NCI-H2029 treated with DMSO at 0.1 percent for 48 hours (cell line): ENCODE measurements at places on chromosomes 3 and 15.

- no peak for DNase-seq
Observed at GRCh38 chr3:194931865-194932264, 246.2 kb downstream of the FAM43A start.

GRCh38 chr3:149547413-149547812, 72.9 kb downstream of the TM4SF4 start:
- DNase-seq, result no peak

DNA sequence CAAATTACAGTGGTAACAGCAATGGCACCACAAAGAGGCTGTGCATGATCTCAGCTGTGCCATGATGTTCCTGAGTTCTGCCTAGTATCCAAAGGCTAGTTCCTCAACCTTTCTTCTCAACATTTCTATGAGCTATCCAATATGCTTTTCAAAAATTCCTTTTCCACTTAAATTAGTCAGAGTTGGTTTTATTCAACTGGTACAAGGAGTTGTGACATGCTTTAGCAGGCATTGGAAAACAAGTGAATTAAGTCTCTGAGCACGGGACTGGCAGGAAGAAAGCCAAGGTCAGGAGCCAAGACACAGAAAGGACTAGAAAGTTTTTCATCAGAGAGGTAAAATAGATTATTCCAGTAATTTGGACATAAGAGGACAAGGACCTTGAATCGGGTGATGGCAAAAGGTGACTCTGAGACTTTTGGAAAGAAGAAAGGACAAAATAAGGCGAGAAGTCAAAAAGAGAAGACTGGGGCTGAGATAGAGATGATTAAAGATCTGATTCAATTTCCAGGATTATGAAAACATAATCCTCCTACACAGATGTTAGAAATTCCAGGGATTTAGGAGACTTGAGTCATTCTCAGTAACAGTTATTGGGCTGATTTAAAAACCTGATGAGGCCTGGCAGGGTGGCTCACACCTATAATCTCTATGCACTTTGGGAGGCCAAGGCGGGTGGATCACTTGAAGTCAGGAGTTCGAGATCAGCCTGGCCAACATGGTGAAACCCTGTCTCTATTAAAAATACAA, 36.1 kb downstream of the PBRM1 start:
- DNase-seq, result no peak

GRCh38 chr3:85384372-85384771, 425.6 kb downstream of the CADM2 start:
- DNase-seq, result no peak

DNA sequence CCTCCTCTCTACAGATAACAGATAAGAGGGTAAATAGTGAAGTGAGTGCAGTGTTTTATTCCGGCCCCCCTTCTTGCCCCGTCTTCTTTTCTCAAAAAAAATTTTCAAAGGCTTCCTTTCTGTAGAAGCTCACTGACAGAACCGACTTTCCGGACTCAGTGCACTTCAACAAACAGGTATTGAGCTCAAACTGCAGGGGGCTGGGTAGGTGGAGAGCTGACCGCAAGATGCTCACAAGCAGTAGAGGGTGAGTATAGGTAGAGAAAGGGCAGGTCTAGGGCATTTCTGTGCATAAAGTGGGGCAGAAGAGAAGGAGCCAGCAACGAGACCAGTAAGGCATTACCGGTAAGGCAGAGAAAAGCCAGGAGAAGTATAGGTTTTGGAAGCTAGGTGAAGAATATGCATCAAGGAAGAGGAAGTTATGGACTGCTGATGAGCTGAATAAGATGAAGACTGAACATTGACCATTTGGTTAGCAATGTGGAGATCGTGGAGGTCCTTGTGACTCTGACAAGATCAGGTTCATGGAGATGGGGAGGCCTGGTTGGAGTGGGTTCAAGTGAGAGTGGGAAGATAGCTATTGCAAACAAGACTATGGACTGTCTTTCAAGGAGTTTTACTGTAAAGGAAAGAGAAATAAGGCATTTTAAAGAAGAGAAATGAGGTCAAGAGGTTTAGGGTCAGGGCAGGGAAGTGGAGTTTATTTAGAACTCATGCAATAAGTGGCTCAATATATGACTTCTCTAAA, 97.4 kb downstream of the ST6GAL1 start:
- no peak for DNase-seq

DNA sequence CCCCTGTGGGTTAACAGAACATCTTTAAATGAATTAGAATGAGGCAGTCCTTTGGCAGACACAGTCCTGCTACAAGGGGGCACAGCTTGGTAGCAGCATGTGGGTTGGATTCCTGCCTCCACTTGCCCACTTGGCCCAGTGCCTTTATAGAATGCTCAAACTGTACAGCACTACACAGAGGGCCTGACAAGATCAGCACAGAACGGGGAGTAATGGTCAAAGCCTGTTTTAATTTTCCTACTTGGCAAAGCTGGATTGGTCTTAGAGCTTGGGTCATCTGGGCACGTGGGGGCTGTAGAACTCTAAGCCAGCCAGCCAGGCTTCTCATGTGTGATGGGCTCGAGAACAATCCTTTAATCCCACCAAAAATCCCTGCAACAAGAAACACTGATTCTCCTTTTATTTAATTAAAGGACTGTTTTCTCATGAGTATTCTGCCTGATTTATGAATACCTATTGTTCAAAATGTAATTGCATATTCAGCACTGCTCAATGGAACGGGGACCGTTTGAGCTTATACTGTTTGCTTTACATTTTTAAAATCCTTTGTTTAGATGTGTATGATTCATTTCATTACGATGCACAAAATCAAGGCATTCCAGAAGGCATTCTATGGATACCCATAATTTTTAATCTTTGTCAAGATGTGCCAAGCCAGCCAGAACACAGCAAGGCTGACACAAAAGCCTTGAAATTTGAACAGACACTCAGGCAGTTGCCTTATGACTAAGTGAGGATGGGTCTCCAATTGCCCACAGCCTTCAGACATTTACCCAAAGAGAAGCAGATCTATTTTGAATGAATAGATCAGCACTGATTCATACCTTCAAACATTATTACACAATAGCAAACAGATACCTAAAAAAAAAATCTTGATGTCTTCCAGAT, 249.3 kb upstream of the TGFBR2 start:
- DNase-seq, result no peak

GRCh38 chr3:151933234-151933853, 59.9 kb downstream of the SUCNR1 start:
- no peak for DNase-seq

GRCh38 chr3:166522017-166522416, 684.8 kb upstream of the BCHE start:
- DNase-seq, result no peak

GRCh38 chr15:68311859-68312557, 34.5 kb downstream of the FEM1B start:
- no peak for DNase-seq

GRCh38 chr15:48330855-48331795, at the start of gene DUT:
Gene DUT (plus strand): TSS chr15:48331429. CDS start chr15:48331516, 87 bp downstream.
- DNase-seq, result peak; percentile 36

DNA sequence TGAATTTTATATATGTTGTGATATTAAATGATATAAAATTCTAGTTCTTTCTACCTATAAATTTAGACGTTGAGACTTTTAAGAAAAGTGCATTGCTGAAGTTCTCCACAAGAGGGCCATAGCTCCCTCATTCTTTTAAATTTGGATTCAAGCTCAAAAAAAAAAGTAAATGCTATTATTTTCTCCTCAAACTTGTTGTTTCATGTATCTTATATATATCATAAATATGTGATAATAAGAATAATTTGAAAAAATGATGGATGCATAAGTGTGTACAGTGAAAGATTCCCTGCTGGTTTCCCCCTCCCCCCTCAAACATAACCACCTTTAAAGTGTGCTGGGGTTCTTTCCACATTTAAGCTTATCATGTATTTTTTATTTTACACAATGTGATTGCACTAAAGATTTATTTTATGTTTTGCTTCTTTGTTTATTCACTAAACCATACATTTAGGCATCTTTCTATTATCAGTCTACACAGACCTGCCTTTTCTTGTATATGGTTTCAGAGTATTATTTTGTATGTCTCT, 769.4 kb upstream of the GOLIM4 start:
- DNase-seq, result no peak

DNA sequence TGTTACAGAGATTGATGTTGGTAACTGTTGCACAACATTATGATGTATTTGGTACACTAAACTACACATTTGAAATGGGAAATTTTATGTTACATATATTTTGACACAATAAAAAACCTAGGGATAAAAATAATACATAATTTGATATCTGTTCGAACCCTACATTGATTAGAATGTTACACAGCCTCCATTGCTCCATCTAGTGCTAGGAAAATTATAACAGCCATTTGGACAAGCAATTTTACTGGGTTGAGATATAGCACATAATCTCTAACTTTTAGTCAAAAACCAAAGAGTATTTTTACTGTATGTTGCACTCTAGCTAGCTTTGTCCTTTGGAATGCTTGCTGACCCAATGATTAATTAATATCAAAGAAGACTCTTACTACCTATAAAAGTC, 108.1 kb downstream of the LSAMP start:
- no peak for DNase-seq

DNA sequence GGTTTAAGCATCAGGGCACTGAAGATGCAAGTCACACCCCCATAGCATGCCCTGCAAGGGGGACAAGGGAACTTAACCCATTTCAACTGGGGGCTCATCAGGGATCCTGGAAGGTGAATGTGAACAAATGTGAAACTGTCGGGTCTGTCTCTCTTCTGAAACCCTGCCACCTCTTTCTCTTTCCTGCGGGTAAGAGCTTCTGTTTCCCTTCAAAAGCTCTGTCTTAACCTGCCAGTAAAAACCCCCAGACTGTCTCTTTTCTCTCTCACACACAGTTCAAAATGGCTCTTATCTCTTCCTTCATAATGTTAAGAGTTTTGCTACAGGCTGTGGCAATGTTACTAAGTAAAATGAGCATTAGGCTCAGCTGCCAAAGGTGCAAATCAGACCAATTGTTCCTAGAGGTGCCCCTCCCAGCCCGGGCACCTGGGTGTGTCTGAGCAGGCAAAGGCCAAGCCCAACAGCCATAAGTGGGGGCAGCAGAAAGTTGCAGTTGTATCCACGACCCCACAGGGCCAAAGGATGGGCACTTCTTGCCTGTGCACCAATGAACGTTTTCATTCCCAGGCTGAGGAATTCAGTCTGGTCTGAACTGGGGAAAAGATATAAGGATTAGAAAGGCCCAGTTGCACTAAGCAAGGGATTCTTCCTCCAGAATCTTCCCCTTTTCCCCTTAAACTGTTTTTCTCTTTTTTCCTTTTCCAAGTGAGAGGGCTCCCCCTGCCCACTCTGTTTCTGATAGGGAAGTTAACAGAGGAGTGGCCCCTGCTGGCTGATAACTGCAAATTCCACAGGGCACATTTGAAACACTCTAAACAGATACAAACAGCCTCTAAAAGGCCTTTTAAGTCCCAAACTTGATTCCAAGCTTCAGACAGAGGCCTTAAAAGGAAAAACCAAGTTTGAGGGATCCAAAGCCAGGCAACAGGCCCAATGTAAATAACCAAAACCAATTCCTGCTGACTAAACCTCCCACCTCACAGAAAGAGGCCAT, 113.8 kb upstream of the EPHA6 start:
- DNase-seq, result no peak

DNA sequence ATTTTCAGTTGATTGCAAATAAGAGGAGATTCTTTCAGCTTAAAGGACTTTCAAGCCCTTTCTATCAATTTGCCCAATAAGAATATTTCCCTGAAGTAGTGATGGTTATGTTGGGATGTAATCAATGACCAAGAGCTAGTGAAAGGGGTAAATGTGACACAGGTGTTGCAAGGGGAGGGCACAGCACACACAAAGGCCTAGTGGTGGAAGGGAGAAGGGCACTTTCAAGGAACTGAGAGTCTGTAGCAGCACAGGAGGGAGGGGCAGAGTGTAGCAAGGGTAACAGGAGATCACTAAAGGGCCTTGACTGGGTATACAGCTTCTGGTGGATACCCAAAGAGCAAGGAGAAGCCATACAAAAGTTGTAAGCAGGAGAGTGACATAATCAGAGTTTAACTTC, 217.8 kb upstream of the ARHGEF26 start:
- no peak for DNase-seq
